ENCODE measurements at places on chromosomes 2 and 18. TPM values are rescaled to one million over a fixed set of nuclear protein-coding genes. Genes with fewer than 3 reads are reported as not detected.

DNA sequence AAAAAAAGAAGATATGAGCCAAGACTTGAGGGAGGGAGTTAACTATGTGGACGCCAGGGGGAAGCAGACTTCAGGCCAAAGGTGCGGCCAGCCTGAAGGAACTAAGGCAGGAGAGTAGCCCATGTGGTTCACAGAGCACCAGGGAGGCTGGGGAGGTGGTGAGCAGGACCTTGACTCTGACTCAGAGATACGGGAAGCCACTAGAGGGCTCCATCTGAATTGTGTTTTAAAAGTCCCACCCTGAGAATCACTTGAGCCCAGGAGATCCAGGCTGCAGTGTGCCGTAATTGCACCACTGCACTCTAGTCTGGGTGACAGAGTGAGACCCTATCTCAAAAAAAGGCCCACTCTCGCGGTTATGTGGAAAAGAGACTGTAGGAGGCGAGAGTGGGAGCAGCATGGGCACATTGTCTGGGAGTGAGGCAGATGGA is 12.3 kb downstream of the CEP192 start:
- no peak overlapping the region for H3K4me3 ChIP-seq
- no peak overlapping the region for H3K27ac ChIP-seq
- H3K36me3 ChIP-seq = no peaks in the 10 kb centered on the region
- H3K27me3 ChIP-seq = no peaks in the 10 kb centered on the region
- peak; percentile 28 for DNase-seq

DNA sequence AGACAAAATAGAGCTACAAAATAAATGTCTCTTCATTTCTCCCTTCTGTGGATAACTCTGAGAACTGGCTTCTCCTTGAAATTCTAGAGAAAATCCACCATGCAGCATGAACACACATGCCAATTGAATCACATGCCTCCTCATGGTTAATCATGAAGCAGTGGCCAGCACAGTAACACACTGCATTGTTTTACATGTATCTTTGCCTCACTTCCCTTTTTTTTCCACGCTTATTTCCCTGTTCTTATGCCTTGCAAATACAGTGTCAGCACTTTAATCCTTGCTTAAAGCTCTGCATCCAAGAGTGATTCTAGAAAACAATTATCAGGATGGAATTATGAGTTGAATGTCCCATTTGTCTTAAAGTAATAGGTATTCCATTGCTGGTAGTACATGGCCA is 50.3 kb upstream of the ZBTB7C start:
- no peak overlapping the region for H3K27ac ChIP-seq
- DNase-seq = no peak
- no peak overlapping the region for H3K4me3 ChIP-seq
- H3K4me1 ChIP-seq = peaks cover 3% of the 10 kb centered on the region
- no peaks in the 10 kb centered on the region for H3K27me3 ChIP-seq
- no peaks in the 10 kb centered on the region for H3K36me3 ChIP-seq

- no peaks in the 10 kb centered on the region for H3K4me1 ChIP-seq
- no peak overlapping the region for H3K27ac ChIP-seq
- no peak for DNase-seq
- H3K27me3 ChIP-seq = no peaks in the 10 kb centered on the region
Observed at GRCh38 chr2:118459426-118459825, 371.2 kb downstream of the INSIG2 start.

DNA sequence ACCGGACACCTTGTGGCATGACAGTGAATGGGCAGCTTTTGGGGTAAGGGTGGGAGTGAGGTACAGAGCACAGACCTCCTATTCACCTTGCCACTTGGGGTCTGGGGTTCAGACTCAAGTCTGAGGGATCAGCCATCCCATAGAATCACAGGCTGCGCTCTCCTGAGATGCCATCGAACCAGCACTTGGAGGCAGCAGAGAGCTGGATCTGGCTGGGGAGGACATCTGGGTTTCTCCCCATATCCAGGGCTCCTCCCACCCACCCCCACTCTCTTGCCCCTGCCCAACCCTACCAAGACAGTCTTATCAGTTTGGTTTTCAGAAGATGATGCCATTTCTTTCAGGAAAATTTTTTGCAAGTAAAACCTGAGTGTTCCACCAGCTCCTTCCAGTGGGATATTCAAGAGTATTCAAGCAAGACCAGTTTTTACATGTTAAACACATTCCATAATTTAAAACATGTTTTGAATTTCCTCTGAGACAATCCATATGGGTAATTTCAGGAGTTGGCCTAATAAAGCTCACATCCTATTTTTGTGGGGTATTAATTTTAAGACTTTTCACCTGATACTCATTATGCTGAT is 29.2 kb upstream of the TEX44 start:
- H3K36me3 ChIP-seq = no peaks in the 10 kb centered on the region
- H3K4me1 ChIP-seq = no peaks in the 10 kb centered on the region
- H3K27ac ChIP-seq = no peak overlapping the region
- no peak overlapping the region for H3K4me3 ChIP-seq

GRCh38 chr2:46615555-46615954 is 136.2 kb downstream of the TMEM247 start:
- H3K36me3 ChIP-seq = no peaks in the 10 kb centered on the region
- DNase-seq = no peak
- peaks cover 3% of the 10 kb centered on the region for H3K4me1 ChIP-seq
- H3K4me3 ChIP-seq = peak overlapping the region; percentile 92

The ERBB4 gene
- total RNA-seq = 1.3 TPM

The CROCC2 gene
- total RNA-seq = 0.33 TPM

The C1QL2 gene
- total RNA-seq = not detected

The KRTCAP3 gene
- 34.5 TPM for total RNA-seq

The TLX2 gene
- total RNA-seq = not detected

The CDH2 gene
- total RNA-seq = 7.7 TPM

The WDR35 gene
- 14.5 TPM for total RNA-seq

GRCh38 chr2:46923041-46923528 is 7.5 kb upstream of the MCFD2 start:
- no peaks in the 10 kb centered on the region for H3K4me1 ChIP-seq
- H3K27ac ChIP-seq = no peak overlapping the region
- no peak overlapping the region for H3K4me3 ChIP-seq
- no peaks in the 10 kb centered on the region for H3K27me3 ChIP-seq
- H3K36me3 ChIP-seq = no peaks in the 10 kb centered on the region

DNA sequence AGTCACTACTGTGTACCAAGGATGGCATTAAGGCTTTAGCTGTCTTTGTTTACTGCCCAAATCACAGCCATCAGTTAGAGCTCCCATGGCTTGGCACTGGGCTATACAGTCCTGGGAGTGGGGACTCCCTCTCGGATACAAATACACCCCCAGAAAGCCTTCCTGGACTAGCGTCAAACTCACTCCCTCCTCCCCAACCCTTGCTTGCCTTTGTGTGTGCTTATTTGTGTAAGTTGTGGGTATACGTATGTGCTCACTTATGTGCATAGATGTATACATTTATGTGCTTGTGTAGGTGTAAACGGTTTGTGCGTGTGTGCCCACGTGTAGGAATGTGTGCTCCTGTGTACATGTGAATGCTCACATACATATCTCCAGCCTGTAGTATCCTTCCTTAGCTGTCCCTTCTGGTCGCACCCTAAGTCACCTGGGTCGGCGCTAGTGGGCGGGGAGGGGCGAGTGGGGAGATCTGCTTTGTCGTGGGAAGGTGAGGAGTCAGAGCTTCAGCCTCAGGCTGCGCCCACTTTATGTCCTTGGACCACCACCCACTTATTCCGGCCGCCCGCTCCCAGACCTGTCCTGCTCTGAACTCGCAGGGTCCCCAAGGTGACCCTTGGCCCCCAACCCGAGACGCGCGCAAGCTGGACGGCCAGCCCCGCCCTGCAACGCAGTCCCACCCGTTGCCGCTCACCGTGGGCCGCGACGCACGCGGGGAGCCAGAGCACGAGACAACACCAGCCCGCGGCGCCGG is 461 bp downstream of the PRADC1 start:
- H3K4me1 ChIP-seq = peaks cover 12% of the 10 kb centered on the region
- no peaks in the 10 kb centered on the region for H3K27me3 ChIP-seq
- peak overlapping the region; percentile 88 for H3K4me3 ChIP-seq
- no peak for DNase-seq
- no peak overlapping the region for H3K27ac ChIP-seq
- H3K36me3 ChIP-seq = no peaks in the 10 kb centered on the region

DNA sequence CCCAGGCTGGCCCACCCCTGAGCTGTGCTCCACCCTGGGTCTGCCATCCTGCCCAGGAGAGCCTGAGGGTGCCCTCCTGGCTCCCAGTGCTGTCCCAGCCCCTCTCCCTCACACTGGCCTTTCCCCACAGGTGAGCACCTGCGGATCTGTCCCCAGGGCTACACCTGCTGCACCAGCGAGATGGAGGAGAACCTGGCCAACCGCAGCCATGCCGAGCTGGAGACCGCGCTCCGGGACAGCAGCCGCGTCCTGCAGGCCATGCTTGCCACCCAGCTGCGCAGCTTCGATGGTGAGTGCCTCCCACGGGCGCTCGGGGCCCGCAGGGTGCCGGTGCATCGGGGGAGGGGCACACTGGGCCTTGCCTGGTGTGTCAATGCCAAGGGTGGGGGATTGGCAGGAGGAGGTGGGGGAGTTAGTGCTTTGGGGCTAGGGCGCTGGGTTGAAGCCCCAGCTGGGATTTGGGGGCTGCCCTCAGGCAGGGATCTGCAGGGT is 23.5 kb downstream of the GPC1 start:
- H3K27me3 ChIP-seq = no peaks in the 10 kb centered on the region
- peak; percentile 17 for DNase-seq
- no peak overlapping the region for H3K27ac ChIP-seq
- H3K4me3 ChIP-seq = no peak overlapping the region
- H3K4me1 ChIP-seq = peaks cover 15% of the 10 kb centered on the region
- H3K36me3 ChIP-seq = no peaks in the 10 kb centered on the region

The IL36A gene
- not detected for total RNA-seq

GRCh38 chr2:233486357-233486756 is 80.2 kb downstream of the USP40 start:
- no peaks in the 10 kb centered on the region for H3K4me1 ChIP-seq
- H3K36me3 ChIP-seq = no peaks in the 10 kb centered on the region
- H3K4me3 ChIP-seq = no peak overlapping the region
- H3K27me3 ChIP-seq = no peaks in the 10 kb centered on the region
- no peak overlapping the region for H3K27ac ChIP-seq
